ENCODE measurements at places on chromosomes 6 and 20.
A peak's percentile ranks its signal among the peaks of the same experiment; 100 is the strongest.

- DNase-seq: no peak
Observed at GRCh38 chr20:408843-409696, 971 bp downstream of the RBCK1 start.

DNA sequence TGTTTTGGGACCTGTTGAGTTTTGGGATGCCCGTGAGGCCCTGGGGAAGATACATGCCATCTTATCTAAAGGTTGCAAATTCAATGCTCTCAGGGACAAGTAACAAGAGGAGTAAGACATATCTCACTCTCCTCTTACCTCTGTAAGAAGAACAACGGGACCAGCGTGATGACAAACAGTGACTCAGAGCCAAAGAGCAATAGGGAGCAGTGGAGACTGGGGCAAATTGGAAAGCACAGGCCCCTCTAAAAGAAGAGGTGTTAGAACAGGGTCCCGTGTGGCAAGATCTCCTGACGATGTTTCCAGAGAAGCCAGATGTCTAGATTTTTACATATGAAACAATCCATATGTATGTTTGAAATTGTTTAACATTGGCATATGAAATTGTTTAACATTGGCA lies 11.6 kb downstream of the TP53RK start:
- no peak for DNase-seq

DNA sequence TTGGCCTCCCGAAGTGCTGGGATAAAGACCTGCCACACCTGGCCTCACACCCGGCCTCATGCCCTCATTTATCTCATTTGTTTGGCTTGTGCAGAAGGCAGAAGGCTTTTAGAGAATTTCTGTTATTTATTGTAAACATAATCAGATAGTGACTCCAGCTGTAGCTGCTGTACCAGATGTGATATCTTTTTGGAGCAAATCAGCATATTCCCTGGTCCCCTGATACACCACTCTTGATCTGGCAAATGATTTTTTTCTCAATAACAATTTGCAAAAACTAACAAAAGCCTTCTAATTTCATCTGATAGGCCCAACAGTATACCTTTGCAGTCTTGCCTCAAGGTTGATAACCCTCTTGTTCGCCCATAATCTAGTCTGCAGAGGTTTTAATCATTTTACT lies 26.5 kb upstream of the TULP1 start:
- DNase-seq: no peak

DNA sequence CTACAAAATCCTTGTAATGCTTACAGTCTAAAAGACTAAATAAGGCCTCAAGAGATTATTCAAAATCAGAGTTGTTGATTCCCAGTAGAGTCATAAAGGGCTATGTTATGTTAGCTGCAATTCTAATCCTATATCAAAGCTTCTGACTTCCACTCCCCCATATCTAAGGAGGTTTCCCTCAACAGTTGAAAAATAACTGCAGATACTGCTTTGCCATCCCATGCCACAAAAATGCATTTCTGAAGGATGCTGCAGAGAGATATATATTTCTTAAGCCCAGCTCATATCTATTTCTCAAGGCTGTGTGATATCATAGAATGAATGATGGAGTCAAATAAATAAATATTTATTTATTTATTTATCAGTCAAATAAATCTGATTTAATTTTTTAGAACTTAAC lies 332.3 kb downstream of the LAMA2 start:
- no peak for DNase-seq

- peak; percentile 43 for DNase-seq
Observed at GRCh38 chr20:35619196-35620095, 3.8 kb downstream of the SPAG4 start.

DNA sequence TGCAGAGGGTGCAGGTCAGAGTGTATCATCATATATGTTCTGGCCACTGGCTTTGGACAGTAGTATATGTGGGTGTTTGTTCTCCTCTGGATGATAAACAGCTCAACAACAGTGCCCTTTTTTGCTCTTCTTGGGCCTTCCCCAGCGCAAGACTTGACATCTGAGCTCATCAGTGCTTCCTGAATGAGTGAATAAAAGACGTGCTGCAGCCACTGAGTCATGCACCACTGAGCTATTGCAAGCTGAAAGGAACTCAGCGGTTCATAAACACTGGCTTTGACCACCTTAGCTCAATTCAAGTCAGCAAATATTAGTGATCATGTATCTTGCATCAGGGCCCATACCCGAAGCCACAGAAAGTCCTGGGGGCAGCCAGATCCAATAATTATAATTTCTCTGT lies 105.3 kb upstream of the KCNG1 start:
- no peak for DNase-seq

DNA sequence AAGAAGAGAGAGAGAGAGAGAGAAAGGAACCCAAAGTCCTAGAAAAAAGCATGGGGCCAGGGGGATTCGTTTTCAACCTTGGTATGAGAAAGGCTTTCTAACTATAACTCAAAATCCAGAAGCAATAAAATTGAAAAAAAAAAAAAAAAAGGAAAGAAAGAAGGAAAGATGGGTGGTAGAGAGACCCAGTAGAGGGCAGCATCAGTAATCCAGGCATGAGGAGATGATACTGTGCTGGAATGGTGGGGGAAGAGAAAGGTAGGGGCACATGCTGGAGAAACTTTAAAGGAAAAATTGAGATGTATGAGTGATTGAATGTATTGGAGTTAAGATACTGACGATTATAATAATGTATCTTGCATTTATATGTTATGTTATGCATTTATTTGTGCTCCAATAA lies 1040.7 kb upstream of the FLRT3 start:
- no peak for DNase-seq

- no peak for DNase-seq
Observed at GRCh38 chr6:42211726-42212125, 5.9 kb downstream of the MRPS10 start.

GRCh38 chr20:62355516-62355877 lies 11.6 kb downstream of the LAMA5 start:
- no peak for DNase-seq

DNA sequence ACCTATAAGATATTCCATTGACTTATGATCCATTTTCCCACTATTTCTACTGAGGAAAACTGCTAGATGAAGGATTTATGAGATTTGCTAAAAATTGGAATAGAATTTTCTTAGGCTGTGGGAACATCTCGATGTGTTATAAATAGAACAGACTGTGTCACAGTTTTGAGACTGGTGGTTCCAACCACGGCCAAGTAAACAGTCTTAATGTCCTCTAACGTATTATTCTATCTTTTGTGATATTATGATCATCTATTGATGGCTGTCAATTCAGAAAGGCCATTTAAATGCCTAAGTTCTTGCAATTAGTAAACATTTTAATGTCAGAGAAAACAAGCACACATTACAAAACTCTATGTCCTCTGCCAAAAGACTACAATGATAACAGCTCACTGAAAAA lies 71.5 kb upstream of the PLN start:
- no peak for DNase-seq

DNA sequence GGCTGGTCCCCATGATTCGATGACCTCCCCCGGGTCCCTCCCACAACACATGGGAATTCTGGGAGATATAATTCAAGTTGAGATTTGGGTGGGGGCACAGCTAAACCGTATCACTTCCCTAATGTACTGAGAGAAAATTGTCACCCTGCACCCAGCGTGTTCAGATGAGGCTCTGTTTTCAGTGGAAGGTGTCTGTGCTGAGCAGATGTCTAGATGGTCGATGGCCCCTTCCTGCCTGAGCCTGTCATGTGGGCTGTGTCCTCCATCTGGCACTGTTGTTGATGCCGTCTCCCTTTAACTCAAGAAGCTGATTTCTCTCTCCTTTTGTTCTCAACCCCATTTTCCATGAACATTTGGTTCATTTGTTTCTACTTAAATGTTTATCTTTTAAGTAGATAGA lies 37.0 kb downstream of the TMEM181 start:
- no peak for DNase-seq
